Left renal pelvis (tissue), 4 donors: ENCODE measurements at places on chromosomes 12 and 14.

DNA sequence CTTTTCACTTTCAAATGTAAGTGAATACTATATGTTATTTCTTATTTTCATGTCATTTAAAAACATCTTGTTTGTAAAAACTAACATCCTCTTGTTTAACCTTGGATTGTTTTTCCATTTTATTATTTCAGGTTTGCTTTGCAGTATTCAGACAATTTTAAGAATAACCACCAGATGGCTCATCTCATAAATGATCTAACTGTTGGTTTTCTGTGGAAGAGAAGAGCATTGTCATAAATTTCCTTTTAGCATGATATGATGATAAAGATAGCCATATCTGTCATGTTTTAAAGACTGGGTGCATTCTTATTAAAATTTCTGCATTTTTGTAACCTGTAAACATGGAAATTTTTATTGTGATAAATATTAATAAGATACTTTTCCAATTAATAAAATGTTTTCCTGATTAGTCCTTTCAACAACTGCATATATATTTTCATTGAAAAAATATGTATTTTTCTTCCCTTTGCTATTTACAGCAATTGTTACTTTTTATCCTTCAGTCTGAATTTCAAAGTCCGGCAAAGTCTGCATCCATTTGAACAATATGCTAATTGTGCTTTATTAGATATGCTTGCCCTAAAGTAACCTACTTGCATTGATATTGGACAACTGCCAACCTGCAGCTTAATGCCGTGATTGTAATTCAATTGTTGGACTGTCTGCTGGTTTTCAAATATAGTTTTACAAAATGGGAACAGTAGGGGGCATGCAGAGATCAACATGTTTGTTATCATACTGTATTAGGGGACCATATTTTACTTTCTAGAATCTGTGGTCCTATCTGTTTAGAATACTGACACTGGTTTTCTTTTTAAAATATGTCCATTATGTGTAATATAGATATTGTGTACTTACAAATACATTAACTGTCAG is 163.4 kb downstream of the GARIN6 start:
- DNase-seq, result no peak

DNA sequence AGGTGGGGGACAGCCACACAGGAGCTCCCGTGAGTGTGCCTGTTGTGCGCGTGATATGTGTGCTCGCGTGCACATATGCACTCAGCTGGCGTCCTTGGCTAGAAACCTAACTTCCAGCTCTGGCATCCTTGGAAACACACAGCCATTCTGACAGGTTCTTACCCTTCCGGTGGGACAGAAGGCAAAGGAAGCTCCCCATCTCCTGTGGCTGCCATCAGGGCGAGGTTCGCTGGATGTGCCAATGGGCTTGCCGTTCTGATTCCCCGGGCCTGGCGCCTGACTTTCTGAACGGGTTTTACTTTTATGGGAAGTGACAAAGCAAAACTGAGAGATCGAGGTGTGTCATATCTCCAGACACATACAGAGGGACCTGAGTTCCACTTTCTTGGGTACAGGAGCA is 124.7 kb downstream of the PAPOLA start:
- DNase-seq, result no peak

DNA sequence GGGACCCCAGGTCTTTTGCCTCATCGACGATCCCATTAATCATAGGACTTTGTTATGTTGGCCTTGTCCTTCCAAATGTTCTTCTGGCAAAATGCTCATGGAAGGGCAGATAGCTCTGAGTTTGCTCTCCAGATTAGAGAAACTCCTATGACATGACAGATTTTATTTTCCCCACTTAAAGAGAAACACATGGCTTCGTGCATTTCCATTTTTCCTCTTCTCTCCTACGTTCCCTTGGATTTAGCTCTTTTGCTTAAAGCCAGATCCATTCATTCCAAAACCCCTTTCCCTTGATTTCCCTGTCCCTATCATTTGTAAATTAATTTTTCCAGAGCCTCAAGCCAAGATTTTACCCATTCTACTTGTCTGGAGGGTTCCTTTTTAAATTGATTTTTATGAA is 2.9 kb downstream of the PRIMA1 start:
- no peak for DNase-seq

DNA sequence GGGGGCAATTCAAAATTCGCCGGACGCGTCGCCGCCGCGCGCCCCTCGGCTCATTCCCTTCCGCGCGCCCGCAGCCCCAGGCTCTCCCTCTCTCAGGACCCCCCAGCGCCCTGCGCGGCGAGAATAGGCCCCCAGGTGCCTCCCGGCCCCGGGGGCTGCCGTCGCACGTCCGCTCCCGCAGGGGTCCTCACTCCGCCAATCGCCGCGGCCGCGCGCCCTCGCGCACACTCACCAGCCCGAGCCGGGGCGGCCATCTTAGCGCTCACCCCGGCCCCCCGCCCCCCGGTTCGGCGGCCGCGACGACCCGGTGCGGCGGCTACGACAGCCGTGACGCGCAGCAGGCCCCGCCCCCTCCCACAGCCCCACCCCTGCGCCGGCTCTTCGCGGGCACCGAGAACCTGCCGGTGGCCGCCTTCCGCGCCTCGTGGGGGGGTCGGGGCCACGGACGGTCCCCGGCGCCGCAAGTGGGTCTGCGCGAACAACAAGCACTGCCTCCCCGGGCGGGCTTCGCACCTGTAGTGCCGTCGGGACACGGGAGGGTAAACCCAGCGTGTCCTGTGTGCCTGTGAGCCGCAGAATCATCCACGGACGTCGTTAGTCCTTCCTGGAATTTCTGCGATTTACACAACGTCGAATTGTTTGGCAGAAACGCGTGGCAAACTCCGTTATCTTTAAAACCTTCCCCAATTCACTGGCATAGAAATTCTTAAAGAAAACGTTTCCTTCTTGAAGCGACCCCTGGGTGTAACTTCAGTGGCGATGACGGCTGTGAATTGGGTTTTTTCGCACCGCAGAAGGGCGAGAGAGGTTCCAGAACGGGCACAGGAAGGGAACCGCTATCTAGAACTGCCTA is 2.5 kb downstream of the USP44 start:
- DNase-seq, result no peak

DNA sequence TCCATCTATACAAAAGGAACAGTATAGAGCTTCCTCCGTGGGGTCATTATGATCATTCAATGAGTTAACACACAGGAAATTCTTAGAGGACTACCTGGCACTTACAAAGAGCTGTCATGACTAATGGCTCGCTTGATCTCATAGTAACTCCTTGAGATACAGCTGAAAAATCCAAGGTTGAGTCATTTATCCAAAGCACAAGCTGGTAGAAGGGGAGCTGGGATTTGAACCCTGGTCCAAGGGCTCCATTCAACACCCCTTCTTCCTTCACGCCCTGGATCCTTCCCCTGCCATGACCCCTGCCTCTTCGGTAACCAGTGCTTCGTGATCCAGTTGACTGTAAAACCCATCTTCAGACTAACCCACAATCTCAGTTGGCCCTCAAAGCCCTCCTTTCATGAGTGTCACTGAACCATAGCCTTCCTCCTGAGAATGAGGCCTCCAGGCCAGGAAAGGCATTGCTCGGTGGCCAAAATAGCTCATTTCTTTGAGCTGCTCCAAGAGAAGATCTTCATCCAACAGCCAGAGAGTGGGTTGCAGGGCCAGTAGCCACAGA is 7.8 kb downstream of the ZFP36L1 start:
- DNase-seq, result no peak

DNA sequence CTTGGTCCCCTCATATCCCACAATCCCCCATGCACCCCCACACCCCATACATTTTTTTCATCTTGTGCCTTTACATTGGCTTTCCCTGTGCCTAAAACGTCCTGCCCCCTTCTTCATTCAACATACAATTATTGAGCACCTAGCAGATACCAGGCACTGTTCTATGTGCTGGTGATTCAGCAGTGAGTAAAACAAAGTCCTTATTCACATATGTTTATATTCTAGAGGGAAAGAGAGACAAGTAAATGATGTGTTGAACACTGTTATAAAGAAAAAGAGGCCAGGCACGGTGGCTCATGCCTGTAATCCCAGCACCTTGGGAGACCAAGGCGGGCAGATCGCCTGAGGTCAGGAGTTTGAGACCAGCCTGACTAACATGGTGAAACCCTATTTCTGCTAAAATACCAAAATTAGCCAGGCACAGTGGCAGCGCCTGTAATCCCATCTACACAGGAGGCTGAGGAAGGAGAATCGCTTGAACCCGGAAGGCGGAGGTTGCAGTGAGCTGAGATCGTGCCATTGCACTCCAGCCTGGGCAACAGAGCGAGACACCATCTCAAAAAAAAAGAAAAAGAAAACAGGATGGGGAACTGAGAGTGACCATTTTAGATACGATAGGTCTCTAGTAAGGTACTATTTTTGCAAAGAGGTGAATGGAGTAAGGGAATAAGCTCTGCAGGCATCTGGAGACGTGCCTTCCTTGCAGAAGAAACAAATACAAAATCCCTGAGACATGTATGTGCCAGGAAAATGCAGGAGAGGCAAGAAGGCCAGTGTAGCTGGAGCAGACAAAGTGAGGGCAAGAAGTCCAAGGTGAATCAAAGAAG is 12.2 kb downstream of the SLC7A7 start:
- DNase-seq, result no peak

DNA sequence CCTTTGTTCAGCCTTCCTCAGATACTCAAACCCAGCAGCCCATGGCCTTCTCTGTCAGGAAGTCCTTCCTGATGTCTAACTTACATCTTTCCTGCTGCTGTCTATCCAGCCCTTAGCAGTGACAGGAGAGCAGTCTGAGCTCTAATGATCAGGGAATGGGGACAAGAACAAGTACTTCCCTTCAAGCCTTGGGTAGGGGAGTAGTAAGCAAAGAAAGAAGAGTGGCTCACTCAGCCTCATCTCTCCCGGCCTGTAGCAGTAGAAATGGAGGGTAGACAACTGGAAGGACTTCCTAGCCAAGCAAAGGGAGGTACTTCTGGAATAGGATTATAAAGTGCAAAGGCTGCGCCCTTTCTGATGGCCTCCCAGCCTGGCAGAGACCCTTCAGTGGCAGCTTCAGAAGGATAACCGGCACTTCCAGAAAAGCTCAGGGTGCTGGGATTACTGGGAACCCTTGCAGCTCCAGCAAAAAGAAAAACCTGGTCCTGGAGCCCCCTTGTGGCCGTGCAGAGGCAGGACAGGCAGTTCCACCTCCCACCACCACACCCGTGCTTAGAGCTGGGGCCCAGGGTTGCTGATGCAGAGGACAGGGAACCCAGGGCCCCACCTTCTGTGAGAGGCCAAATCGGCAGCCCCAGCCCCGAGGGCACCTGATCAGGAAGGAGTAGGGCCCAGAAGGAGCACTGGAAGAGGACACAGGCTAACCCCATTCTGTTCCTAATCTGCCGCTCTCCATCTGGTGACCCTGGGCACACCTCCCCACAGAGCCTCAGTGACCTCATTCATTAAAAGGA is 12.4 kb upstream of the SMUG1 start:
- DNase-seq, result no peak

- no peak for DNase-seq
Observed at GRCh38 chr12:20808521-20808920, 2.0 kb upstream of the SLCO1B3 start.

GRCh38 chr12:122142857-122143256 is 31.2 kb downstream of the IL31 start:
- DNase-seq, result no peak

DNA sequence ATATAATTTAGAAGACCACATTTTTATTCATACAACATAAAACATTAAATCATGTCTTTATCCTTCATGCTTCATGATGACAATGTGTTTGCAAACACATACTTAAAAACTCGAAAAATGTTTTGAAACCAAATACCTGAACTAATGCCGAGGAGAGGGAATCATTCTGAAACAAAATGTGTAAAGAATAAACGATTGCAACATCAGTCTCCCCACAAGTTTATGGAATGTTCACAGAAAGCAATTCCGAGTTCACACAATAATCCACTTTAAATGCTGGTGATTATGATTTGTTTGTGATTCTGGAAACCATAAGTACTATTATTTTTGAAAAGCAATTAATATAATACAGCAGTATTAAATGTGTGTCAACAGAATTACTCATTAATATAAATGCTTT is 84.5 kb upstream of the PDZRN4 start:
- DNase-seq, result no peak

- no peak for DNase-seq
Observed at GRCh38 chr14:96240641-96241040, 15.4 kb upstream of the BDKRB1 start.

- no peak for DNase-seq
Observed at GRCh38 chr12:64229796-64230195, 7.7 kb upstream of the KICS2 start.

DNA sequence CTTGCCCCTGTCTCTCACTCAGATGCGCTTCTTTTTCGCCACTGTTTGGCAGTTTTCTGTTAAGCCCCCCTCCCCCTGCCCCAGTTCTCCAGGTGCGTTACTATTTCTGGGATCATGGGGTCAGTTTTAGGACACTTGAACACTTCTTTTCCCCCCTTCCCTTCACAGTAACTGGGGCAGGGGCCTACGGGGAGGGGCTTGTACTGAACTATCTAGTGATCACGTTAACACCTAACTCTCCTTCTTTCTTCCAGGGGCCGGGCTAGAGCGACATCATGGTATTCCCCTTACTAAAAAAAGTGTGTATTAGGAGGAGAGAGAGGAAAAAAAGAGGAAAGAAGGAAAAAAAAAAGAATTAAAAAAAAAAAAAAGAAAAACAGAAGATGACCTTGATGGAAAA is 3.7 kb downstream of the PABPN1 start:
- DNase-seq, result no peak

- peak; percentile 29 for DNase-seq
Observed at GRCh38 chr14:99035712-99036610, 236.0 kb downstream of the BCL11B start.

- no peak for DNase-seq
Observed at GRCh38 chr12:121533394-121534090, 47.3 kb downstream of the KDM2B start.

GRCh38 chr12:13005649-13006048 is 5.6 kb upstream of the HEBP1 start:
- no peak for DNase-seq

GRCh38 chr14:91158091-91158790 is 44.4 kb downstream of the DGLUCY start:
- DNase-seq, result no peak

- DNase-seq, result no peak
Observed at GRCh38 chr12:102971227-102971626, 13.8 kb downstream of the ASCL1 start.

DNA sequence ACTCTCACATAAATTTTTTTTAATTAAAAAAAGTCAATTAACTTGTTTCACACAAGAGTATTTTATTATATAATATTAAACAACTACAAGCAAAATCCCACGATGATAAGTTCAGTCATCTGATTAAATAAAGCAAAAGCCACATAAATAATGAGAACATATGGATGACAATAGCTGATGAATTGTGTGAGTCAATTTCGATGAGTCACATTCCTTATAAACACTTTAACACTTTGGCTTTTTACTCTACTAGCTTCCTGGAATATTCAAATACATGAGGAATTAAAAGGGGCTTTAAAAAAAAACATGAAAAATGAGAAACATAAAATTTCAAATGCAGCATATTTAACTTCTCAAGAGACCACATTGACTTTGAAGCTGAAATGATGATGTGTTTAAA is 95.3 kb downstream of the BCAT1 start:
- no peak for DNase-seq
